ENCODE measurements at places on chromosomes 1 and 21.

DNA sequence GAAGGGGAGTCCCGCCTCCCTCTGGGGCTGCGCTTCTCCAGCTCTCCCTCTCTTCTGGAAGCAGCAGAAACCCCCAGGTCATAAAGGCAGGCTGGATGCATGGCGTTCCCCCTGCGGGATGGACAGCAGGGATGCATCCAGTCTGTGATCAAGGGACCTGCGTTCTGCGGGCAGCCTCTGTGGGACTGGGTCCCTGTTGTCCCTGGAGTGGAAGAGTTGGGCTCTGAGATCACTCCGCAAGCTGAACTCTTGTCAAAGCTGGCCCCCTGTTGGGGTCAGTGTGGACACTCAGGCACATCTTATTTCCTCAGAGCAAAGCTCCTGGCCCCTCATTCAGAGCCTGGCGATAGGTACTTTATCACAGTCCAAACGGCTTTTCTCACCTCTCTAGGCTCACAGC lies 341.2 kb downstream of the PTPRU start:
- no peak for DNase-seq

GRCh38 chr21:45513741-45514310 lies 28.4 kb downstream of the SLC19A1 start:
- DNase-seq = no peak

- no peak for DNase-seq
Measured at GRCh38 chr1:41612953-41613352, 128.5 kb upstream of the EDN2 start.

DNA sequence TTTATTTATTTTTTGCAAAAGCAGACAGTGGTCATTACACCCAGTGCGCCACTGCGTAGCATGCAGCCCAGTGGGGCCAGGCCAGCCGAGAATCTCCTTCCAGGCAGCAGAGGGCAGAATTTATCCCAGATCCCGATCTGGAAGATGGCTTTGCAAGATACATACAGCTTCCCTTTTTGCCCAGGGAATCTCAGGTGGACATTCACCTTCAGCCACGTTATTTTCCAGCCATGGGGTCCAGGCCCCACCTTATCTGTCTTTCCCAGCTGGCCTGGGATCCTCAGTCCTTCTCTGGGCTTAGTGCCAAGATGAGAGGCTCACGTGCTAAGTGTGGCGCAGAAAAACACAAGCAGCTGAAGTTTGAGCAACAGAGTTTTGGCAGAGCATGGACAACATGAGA lies 123.6 kb downstream of the AJAP1 start:
- DNase-seq = peak; percentile 19

- no peak for DNase-seq
Measured at GRCh38 chr1:212430416-212430815, 2.3 kb upstream of the NENF start.

- peak; percentile 31 for DNase-seq
Measured at GRCh38 chr1:110425612-110426152, 18.2 kb upstream of the LAMTOR5 start.

DNA sequence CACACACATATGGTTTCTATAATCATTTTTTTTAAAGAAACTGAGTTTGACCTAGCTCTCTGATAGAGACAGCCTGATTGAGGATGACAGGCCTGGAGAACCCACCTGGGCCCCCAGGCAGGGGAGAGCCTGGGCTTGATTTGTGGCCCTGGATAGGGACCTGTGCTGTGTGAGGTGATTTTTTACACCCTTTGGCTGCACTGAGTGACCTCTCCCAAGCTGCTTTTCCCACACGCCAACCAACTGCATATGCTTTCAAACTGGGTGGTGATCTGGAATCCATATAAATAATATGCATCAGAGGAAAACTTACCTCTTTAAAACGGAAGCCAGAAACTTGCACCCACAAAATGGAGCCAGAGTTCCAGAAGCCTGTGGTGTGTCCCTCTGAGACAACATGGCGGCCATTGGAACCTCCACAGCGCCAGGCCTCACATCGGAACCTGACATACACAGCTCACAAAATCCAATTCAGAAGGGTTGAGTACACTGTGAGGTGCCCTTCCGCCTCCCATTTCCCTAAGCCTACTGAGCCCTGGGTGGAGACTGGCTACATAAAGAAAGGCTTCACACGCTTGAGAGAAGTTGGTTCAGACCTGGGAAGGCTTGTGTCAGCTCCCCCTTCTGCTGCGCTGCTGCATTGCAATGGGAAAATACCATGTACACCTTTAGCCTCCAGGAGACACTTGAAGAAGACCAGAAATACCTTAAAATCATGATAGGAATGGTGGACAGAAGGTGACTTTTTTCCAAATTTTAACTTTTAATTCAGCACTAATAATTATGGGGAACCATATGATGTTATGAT lies 160.7 kb downstream of the HHIPL2 start:
- DNase-seq = no peak

GRCh38 chr1:48923116-48923515 lies 146.4 kb upstream of the BEND5 start:
- DNase-seq = no peak

DNA sequence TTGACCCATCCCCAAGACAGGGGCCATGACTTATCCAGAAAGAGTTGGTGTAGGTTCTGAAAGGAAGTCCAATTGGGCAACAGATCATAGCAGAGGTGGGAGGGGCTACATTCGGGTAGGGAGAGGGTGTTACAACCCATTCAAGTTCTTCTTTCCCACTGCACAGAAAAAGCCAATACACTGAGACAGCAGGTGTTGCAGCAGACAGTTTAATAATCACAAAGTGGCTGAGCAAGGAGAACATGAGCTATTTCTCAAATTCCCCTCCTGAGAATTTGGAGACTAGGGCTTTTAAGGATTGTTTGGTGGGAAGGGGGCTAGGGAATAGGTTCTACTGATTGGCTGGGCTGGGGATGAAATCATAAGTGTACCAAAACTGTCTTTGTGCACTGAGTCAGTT lies 328.4 kb upstream of the POU3F1 start:
- no peak for DNase-seq

GRCh38 chr21:44903050-44903685 lies 17.5 kb downstream of the ITGB2 start:
- no peak for DNase-seq

GRCh38 chr1:235642011-235642942 lies 7.3 kb downstream of the GNG4 start:
- DNase-seq = no peak

DNA sequence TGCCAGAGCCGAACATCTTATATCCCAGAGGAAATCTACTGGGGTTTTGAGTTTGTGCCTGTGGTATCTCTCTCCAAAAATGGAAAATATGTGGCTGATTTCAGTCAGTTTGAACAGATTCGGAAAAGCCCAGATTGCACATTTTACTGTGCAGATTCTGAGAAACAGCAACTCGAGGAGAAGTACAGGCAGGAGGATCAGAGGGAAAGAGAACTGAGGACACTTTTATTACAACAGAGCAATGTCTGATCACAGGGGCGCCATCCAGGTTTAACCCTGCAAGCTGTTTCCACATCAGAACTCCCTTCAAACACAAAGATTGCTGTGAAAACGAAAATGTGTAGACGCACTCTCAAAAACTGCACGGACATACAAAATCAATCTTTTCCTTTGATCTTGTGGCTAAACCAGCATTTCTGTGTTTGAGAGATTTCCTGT lies 43.4 kb downstream of the KCNJ15 start:
- DNase-seq = no peak

DNA sequence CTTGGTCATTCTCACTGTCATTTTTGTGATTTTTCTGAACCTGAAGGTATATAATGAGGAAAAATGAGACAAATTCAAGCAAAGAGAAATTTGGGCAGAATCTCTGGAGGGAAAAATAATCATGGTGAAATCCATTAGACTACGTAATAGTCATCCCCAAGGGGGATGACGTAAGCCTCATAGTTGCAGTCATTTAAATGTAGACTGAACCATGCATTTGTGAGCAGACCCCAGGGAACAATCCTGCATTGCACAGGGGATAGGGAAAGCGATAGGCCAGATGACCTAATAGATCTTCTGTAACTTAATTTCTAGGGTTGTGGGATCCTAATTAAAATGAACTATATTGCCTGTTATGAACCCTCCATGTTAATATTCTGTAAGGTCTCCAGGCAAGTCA lies 167.4 kb upstream of the C1orf21 start:
- no peak for DNase-seq

DNA sequence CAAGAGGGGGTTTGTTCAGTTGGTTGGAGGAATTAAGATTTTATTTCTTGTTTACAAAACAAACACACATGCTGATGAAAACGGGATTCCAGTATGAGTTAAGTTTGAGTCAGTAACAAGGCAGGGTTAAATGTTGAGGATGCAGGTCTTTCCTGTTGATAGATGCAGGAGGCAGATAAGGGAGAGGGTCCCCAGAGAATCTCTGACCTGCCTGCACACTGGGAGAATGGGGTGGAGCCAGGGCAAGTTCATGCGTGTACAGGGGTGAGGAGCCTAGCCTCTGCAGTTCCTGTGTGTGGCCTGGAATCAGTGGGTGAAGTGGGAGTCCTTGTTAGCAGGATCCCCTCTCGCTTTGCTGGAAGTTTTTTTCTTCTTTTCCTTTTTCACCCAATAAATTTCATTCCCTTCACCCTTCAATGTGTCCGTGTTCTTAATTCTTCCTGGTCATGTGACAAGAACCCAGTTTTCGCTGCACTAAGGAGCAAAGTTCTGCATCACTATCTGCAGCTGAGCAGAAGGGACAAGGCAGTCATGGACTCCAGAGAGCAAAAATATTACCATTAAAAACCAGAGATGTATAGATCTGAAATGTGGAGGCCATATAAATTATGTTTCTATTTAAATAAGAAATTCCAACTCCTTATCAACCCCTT lies 69.9 kb upstream of the MARK1 start:
- no peak for DNase-seq

- no peak for DNase-seq
Measured at GRCh38 chr1:103275725-103276124, 167.4 kb upstream of the COL11A1 start.
